ENCODE measurements at places on chromosomes 1 and 21.

GRCh38 chr1:170027760-170028159 lies 46.7 kb downstream of the KIFAP3 start:
- DNase-seq = no peak

DNA sequence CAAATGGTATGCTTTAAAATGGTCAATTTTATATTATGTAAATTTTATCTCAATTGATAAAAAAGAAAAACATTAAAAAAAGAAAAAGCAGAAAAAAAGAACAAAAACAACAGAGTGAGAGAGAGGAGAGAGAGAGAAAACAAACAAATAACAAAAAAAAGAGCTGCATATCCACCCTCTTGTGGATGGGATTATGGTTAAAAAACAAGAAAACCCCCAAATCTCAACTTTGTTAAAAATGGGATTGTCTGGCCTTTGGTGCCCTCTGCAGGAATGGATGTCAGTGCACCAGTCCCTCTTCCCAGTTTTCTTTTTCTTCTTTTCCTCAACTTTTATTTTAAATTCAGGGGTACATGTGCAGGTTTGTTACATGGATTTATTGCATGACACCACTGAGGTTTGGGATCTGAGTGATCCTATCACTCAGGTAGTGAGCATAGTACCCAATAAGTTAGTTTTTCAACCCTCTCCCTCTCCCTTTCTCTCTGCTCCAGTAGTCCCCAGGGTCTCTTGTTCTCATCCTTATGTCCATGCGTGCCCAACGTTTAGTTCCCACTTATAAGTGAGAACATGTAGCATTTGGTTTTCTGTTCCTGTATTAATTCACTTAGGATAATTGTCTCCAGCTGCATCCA lies 28.1 kb downstream of the RNF187 start:
- peak; percentile 20 for DNase-seq

- no peak for DNase-seq
Observed at GRCh38 chr1:243411472-243411871, 155.6 kb downstream of the SDCCAG8 start.

GRCh38 chr1:108605633-108606032 lies 45.7 kb downstream of the EEIG2 start:
- DNase-seq = no peak

DNA sequence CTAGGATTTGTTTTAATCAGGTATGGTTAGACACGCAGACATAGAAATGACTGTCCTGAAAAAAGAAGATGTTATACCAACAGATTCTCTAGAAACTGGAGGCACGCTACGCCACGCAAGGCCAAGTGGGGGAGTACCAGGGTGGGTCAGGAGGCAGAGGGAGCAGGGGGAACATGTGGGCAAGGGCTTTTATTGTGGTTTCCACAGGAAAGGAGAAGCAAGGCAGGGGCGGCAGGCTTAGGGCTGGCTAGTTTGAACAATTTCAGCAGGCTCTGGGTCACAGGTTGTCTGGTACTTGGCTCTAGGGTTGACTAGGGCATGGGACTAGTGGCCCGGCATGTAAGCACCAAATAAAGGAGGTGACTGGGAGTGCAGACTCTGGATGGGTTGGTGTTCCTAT lies 7.2 kb downstream of the MTARC2 start:
- no peak for DNase-seq

- no peak for DNase-seq
Observed at GRCh38 chr21:32134441-32135130, 144.3 kb downstream of the MIS18A start.

- no peak for DNase-seq
Observed at GRCh38 chr1:165442053-165442452, 2.9 kb downstream of the RXRG start.

DNA sequence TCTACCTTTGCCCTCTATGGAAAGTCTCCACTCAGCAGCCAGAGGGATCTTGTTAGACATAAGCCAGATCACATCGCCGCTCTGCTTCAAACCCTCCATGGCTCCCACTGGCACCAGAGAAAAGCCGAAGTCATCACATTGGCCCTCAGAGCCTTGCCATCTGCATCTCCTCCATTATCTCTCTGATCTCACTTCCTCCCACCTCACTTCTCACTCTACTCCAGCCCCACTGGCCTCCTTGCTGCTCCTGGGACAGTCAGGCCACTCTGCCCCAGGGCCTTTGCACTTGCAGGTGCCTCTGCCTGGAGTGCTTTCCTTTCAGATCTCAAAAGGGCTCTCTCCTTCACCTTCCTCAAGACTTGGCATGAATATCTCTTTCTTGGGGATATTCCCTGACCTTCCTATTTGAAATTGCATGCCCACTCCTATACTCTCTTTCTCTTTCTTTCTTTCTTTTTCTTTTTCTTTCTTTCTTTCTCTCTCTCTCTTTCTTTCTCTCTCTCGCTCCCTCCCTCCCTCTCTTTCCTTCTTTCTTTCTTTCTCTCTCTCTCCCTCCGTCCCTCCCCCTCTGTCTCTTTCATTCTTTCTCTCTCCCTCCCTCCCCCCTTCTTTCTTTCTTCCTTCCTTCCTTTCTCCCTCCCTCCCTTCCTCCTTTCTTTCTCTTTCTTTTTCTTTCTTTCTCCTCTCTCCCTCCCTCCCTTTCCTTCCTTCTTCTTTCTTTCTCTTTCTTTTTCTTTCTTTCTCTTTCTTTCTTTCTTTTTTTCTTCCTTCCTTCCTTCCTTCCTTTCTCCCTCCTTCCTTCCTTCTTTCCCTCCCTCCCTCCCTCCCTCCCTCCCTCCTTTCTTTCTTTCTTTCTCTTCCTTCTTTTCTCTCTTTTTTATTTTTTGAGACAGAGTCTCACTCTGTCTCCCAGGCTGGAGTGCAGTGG lies 96.0 kb upstream of the CASZ1 start:
- no peak for DNase-seq

DNA sequence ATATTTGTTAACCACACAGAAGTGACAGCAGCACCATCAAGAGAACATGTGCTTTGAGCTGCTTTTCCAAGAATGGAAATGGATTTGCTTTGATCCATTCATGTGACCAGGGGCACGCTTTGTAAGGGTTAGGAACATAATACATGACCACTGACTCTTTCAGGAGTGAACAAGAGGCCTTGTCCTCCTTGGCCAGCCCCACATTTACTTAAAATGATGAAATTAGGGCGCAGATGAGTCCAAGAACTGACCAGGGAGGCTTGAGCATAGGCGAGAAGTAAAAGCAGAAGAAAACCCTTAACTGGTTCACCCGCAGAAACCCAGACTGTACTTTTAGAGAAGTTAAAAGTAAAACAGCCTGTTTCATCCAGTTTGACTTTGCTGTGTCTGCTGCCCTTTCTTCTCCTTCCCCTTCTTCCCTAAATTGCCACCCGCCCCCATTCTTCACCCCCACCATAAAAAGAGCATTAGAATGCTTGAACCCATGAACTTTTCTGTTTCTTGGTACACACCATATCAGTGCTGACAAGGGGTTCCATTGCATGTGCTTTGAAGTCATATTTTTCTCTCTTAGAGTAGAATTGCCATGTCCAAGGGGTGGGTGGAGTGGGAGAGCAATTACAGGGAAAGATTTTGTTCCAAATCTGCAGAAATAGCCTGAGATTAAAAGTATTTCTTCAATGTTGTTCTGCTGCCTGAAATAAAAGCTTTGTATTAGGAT lies 2.6 kb upstream of the GLUL start:
- DNase-seq = no peak

- no peak for DNase-seq
Observed at GRCh38 chr21:15826908-15827601, 97.3 kb downstream of the USP25 start.

- DNase-seq = no peak
Observed at GRCh38 chr1:191636345-191636744, 521.9 kb upstream of the RGS18 start.

- DNase-seq = no peak
Observed at GRCh38 chr1:19315378-19316198, 3.5 kb downstream of the SLC66A1 start.

GRCh38 chr1:48066936-48067335 lies 69.8 kb upstream of the TRABD2B start:
- no peak for DNase-seq

- no peak for DNase-seq
Observed at GRCh38 chr1:171313319-171313834, 606 bp upstream of the FMO4 start.

GRCh38 chr1:241677201-241677600 lies 25.1 kb downstream of the WDR64 start:
- no peak for DNase-seq

DNA sequence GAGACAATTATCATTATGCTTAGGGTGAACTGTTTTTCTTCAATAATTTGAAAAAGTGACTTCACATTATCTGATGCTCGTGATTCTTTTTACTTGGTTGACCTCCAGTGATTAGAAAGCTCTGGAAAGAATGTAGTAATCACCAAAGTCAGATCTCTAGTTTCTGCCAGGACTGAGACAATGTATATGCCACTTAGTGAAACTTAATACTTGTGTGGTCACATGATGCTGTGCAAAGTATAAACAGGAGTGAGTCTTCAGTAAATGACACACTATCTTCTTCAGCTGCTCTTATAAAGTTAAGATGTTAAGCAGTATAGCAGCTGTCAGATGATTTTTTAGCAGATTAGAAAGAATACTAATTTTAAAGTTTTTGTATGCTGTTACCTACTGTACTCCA lies 17.2 kb downstream of the VCAM1 start:
- DNase-seq = no peak

- DNase-seq = peak; percentile 63
Observed at GRCh38 chr1:151905070-151905442, 4.3 kb downstream of the THEM4 start.

DNA sequence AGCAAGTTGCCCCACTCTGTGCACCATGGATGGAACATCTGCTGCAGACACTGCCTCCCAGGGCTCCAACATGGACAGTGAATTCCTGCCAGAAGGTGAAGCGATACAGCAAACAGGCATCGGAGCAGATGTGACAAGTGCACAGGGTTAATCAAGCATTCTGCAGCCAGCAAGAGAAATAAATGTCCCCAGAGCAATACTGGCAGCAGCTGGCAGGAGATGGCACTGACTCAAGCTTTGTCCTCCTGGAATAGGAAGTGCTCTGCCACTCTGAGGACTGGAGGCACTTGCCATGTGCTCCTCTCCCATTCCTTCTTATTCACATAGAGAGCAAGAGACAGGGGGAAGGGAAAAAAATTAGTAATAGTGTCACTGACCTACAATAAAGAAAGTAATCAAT lies 402.7 kb upstream of the DAB1 start:
- DNase-seq = no peak

DNA sequence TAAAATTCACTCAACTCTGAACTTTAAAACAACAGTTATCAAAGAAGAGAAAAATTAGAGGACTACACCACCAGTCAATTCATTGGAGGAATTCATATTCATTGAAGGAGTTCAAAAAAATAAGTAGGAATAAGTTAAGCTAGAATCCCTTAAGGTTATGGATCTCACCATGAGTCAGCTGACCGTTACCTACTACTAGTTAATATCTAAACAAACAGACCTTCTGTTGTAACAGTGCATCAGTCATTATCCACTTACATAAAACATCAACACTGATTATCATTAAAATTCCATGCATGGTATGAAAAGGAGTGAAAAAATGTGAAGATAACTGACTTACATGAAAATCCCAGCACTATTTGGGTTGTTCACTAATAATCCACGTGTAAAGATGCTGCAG lies 44.9 kb downstream of the FOXJ3 start:
- DNase-seq = no peak

- peak; percentile 78 for DNase-seq
Observed at GRCh38 chr1:230867903-230868735, at the start of gene C1orf198. Gene C1orf198 (minus strand): TSS chr1:230868521. CDS start chr1:230868512, 9 bp downstream.

DNA sequence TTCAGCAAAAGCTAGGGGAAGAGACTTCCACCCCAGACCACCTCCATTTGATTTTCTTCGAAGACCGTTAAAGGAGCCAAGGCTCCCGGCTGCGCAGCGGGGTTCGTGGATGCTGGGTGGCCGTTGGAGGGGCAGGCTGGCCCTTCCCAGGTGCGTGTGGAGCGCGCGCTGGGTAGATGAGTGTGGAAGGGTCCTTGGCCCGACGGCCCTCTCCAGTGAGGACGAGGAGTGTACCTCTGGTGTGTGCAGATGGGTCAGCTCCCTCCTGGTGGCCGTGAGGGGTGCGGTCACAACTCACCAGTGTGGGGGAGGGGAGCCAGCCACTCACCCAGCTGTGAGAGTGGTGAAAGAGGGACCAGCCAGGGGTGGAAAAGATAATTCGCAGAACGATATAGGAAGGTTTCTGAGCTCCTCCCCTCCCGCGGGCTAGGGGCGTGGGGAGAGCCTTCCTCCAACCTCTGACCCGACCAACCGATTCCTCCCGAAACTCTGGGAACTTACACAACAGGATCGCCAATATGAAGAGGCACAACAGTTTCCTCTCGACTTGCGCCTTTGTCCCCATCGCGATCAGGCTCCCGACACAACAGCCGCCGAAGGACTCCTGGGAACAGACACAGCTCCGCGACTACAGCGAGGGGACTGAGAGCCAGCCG lies at the start of gene F11R:
Gene F11R, minus strand, starts transcription at position 644 of the 656 bp plus-strand sequence. Its CDS starts 79 bp downstream, at position 565.
- no peak for DNase-seq

DNA sequence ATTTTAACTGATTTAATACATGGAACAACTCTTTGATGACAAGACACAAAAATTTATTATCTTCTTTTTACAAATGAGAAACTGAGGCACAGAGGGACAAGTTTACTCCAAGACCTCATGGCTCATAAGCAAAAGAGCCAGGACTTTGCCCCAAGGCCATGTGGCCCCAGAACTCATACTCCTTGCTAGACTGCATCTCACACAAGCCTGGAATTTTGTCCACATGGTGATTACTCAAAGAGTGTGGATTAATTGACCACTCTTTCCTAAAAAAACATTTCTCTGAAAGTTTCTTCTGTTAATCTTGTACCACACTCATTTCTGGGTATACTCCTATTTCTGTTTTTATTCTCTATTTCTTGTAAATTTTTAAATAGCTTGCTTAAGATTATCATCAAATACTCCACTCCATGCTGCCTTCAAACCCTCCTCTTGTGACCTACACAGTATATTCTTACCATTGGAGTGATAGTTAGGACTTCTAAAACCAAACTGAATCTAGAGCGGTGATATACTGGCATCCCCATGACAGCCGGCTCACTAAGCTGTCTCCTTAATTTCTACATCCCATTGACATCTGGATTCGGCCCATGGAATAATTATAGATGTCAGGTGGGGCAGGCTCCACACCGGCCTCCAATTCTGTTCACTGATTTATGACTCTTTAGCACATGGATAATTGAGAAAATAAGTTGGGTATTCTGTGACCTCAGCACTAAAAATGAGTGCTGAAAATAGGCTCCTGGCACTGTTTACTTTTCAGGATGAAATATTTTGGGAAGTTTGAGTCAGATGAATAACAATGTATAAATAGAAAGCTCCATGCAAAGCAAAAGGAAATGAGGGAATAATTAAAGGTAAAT lies 16.1 kb downstream of the RGS4 start:
- no peak for DNase-seq

Data from activated naive CD4-positive, alpha-beta T cell treated with Interleukin-2 at 50 U/mL for 16 hours (primary cell).